ENCODE measurements at places on chromosomes 5 and 9. TPM values are rescaled to one million over a fixed set of nuclear protein-coding genes. Genes with fewer than 3 reads are reported as not detected.

- no peak for DNase-seq
These were observed 500.8 kb upstream of the WWC1 start for GRCh38 chr5:167790462-167791260.

DNA sequence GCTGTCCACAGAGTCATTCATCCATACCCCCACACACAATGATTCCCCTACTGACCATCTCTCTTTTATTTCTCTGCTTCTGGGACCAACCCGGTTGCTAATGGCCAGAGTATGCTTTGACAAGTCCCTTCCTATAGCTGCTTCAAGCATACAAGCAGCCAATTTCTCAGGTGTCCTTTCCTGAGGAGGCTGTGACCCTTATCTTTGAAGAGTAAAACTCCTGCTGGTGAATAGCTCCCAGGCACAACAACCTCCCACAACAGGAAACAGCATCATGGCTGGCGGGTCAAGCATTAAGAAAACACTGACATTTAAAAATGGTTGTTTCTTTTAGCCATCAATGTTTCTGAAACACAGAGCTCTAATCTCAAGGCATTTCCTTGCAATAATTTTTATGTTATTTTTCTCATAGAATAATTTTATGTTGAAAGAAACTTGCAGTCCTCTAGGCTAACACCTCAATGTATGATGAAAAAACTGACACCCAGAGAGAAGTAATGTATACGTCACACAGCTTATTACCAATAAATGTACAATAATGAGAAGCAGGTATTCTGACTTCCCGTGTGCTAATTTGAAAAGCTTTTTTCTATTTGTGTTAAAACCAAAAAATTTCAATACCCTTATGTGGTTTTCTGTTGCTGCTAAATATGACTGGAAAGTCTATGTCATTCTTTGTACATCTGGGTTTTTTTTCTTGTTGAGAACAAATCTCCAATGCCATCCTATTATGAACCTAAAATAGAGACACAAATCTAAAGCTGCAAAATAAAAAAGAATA is 7.5 kb upstream of the PAM start:
- DNase-seq, result no peak

- DNase-seq, result no peak
These were observed 77.3 kb upstream of the MAN2A1 start for GRCh38 chr5:109612278-109612905.

DNA sequence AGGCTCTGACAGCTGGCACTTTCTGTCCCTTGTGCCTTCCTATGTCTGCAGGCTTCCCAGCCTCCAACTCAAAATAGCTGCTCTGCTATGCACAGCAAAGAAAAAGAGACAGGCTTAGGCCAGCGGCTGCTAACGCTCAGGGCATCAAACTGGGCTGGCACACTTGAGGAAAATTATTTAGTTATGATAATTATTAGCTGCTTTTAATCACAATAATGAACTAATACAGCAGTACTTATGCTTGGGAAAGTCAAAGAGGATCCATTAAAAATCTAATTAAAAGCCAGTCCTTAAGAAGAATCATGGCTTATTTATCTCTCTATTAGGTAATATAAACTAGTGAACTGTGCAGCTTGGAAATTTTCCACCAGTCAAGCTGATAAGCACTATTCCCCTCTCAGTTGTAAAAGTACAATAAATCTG is 233.2 kb downstream of the SLIT3 start:
- DNase-seq, result no peak

Gene CER1
- total RNA-seq, result not detected
